ENCODE measurements at places on chromosomes 1 and 21.
A peak's percentile ranks its signal among the peaks of the same experiment; 100 is the strongest.

DNA sequence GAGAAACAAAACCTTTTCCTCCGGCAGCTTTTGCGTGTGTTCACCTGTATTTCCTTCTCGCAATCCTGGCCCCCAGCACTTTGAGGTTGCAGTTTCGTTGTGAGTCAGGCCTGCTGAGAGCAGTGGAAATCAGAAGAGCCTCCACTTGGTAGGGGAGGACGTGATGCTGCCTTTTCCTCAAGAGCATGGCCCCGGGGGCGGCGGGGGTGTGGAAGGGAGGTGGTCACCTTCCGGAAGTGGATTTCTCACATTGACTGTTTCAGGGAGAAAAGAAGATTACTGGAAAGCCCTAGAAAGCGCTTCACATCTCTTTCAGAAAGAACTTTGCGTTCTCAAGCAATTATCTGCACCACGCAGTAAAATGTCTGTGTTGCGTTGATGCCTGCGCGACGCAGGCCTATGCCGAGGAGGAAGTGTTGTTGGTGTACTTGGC lies 12.2 kb upstream of the IL10 start:
- no peak for DNase-seq

DNA sequence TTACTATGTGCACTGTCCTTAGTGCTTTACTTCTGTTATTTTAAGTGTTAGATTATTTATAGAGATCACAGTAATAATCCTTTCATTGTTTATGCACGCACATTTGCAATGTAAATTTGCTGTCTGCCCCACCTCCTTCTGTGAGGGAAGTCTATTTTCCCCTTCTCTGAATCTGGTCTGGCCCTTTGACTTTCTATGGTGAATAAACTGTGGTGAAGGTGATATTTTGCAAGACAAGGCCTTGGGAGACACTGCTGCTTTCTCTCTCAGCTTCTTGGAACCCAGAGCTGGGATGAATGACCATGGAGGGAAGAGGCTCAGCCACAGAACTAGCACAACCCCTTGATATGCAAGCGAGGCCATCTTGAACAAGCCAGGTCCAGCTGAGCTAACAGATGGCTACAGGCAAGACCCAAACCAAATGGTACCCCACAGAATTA lies 156.3 kb downstream of the ST6GALNAC3 start:
- DNase-seq: no peak

DNA sequence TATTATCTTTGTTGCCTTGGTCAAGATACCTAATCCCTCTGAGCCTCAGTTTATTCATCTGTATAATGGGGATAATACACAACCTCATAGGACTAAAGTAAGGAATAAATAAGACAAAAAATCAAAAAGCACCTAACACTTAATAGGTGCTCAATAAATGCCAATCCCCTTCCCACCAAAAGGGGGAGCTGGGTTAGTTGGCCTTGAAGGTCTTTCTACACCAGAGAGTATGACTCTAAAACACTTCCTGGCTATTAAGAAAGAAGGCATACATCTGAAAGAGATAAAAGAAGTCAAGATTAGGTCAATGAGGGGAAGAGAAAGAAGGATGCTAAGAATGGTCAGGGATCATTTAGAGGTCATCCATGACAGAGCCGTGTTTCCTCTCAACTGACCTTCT lies 11.1 kb downstream of the VSIG8 start:
- no peak for DNase-seq

GRCh38 chr1:117045644-117046043 lies 14.5 kb upstream of the TTF2 start:
- no peak for DNase-seq

- DNase-seq: no peak
Measured at GRCh38 chr1:247317702-247318101, 14.0 kb downstream of the ZNF496 start.

GRCh38 chr1:62131093-62131725 lies 63.4 kb upstream of the L1TD1 start:
- DNase-seq: peak; percentile 36

DNA sequence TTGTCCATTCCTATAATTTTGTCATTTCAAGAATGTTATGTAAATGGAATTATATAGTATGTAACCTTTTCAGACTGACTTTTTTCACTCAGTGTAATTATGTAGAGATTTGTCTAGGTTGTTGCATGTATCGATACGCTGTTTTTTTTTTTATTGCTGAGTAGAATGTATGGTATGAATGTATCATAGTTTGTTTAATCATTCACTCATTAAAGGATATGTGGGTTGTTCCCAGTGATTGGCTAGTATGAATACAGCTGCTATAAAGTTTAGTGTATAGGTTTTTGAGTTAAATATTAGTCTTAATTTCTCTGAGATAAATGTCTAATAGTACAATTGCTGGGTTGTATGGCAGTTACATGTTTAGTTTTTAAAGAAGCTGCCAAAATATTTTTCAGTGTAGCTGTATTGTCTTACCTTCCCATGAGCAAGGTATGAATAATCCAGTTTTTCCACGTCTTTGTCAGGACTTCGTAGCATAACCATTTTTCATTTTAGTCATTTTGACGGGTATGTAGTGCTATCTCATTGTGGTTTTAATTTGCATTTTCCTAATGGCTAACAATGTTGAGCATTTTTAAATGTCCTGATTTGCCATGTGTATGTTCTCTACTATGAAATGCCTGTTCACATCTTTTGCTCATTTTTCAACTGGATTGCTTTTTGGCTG lies 22.4 kb downstream of the CASQ2 start:
- no peak for DNase-seq

DNA sequence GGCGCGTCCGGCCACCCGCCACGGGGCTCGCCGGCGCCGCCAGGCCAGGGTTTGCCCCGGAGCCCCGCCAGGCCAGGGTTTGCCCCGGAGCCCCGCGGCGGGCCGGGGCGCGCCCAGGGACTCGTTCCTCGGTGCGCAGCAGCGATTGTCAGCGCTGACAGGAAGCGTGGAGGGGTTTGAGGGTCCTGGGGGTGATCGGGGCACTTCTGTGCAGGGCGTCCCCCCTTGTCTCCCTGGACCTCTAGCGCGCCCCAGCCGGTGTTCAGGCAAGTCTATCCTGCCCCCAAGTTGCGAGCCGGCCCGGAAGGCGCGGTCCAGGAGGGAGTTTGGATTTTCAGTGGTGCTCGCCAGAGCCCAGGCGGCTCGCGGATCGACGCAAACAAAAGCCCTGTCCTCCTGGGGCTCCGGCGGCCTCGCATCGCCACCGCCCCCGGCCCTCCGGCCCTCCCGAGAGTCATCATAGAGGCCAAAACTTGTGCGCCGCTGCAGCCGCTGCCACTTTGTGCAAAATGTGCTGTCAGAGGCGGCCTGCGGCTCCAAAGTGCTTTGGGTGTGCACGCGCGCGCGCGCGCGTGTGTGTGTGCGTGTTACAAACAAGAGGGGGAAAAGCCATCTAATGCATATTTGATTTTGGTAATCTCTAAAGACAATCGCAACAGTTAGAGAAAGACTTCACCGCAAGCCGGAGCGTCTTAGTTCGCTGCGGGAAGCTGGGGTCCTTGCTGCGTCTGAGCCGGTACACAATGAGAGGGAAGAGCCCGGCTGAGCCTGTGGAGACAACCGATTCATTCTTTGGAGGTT lies 1.0 kb downstream of the ROR1 start:
- DNase-seq: no peak

GRCh38 chr1:228050571-228051231 lies 31.8 kb upstream of the ARF1 start:
- DNase-seq: no peak

- DNase-seq: no peak
Measured at GRCh38 chr1:16628361-16629111, 15.2 kb upstream of the NBPF1 start.

- DNase-seq: peak; percentile 43
Measured at GRCh38 chr21:40717028-40717427, 129.9 kb downstream of the DSCAM start.

GRCh38 chr1:91450260-91450659 lies 45.6 kb upstream of the HFM1 start:
- no peak for DNase-seq

GRCh38 chr1:218347723-218348627 lies 2.8 kb downstream of the TGFB2 start:
- DNase-seq: peak; percentile 48

DNA sequence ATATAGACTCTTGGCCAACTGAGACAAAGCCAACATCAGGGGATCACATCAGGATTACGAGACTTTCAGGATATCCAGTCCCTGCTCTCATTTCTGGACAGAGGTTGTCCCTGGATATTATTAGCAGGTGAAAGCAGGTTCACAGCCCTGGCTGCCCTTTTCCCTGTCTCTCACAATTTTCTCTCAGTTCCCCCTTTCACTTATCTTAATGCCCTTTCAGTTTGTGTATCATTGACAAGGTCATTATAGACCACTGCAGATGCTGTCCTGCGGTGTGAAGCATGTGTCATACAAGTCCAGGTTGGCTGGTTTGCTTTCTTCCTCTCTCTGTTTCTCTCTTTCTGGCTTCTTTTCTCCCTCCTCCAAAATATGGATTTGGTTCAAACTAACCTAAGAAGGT lies 2.1 kb upstream of the KLHDC9 start:
- DNase-seq: no peak

DNA sequence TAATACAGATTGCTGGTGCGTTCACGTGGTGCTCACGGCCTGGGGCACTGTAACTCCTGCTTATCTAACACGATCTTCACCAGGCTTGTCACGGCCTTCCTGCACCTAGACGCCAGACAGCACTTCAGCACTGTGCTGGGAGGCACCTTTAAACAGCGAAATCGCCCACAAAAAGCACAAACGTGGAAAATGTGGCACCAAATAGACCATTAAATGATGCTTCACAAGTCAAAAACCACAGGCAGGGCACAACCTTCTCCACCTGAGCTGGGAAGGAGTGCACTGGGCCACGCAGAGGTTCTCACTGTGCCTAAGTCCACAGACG lies 20.0 kb downstream of the IBA57 start:
- DNase-seq: no peak

DNA sequence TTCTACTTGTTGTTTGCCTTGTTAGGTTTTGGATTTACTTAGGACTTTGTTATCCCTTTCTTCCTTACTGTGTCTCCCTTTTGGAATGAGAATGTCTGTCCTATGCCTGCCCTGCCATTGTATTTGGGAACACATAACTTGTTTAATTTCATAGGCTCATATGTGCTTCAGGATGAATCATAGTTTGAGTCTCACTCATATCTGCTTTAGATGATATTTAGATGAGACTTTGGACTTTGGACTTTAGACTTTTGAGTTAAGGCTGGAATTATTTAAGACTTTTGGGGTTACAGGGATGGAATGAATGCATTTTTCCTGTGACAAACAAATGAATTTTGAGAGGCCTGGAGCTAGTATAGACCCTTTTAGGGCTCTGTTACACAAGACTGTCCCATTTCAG lies 33.4 kb downstream of the PSMG1 start:
- DNase-seq: no peak

DNA sequence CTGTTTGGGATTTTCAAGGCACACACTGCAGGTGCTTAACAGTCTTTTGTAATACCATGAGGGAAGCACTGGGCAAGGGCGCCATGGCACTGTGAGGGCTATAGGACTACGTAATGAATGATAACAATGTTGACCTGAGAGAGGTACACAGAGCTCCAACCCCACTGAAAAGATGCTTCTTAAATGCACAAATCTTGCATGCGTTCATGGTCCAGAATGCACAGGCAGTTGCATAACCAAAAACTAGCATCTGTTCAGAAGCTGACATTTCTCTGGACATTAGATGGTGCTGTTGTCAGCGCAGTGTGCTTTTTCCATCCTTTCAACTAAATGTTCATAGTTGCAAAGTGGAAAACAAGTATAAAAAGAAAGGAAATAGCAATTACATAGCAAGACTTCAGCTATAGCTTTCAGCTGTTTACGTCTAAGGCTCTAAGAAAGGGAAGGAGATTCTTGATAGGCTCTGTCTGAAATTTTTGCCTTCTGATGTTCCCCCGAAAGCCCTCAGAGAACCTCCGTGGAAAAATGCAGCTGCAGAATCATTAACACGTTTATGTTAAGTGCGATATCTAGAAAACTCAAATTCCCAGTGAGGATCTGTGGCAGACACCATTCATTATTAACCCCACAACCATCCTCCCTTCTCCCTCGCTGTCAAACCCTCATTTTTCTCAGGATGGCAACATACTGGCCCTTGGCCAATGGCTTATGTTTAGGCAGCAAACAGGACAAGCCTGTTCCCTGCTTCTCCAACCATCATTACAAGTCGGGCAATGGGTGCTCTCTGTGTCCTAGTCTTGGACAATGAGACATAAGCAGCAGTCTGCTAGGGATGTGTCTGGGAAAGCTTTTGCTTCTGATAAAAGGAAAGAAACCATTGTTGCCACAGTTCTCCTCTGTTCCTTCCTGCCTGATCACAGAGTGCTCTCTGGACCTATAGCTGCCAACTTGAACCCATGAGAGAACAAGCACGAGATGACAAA lies 8.2 kb upstream of the TARBP1 start:
- DNase-seq: peak; percentile 28

DNA sequence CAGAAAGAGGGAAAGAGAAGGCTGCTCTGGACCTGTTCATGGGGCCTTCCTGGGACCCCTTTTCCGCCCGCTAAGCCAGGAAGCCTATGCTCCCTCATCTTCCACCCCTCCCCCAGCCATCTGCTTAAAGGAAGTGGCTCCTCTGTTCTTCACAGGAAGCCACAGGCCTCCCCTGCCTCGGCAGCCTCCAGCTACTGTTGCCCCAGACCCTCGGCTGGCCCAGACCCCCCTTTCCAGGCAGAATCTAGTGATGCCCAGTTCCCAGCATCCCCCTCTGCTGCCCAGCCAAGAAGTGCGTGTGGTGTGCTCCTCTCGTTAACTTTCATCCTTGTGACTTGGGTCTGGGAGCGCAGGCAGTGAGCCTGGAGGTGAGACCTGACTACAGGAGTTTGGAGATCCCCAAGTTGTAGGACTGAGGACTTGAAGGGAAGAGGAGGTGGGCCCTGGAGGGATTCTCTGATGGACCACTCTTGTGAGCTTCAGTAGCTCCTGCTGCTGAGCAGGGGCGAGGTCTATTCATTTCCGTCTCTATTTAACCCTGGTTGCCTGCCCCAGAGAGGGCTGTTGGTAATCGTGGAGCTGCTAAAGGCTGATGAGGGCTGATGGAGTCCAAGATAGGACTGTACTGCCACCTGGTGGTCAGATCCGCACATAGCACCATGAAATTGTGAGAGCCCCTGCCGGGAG lies 9.1 kb downstream of the IFI6 start:
- DNase-seq: peak; percentile 73

GRCh38 chr1:71651214-71651613 lies 570.4 kb upstream of the ZRANB2 start:
- DNase-seq: no peak

DNA sequence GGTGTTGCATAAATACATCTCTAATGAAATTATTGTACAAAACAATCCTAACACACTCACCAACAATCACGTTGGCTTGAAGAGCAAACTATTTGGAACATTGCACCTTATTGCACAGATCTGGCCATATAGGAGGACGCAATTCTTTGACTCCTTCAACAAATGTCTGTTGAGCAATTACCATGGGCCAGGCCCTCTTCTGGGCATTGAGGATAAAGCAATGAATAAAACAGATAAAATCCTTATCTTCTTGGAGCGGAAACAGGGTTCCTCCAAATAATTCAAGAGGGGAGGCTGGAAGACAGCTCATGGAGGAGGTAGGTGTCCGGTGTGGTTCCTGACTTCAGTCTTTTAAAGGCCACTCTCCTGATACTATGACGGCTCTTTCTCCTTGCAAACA lies 43.3 kb downstream of the PAX7 start:
- no peak for DNase-seq

Measured in NCI-H510A treated with DMSO at 0.1 percent for 48 hours (cell line).